ENCODE measurements at places on chromosomes 16 and 17.

- no peak for DNase-seq
Measured at GRCh38 chr16:51952500-51952899, 594.4 kb downstream of the TOX3 start.

- no peak for DNase-seq
Measured at GRCh38 chr17:77146882-77147281, 6.1 kb downstream of the SEC14L1 start.

DNA sequence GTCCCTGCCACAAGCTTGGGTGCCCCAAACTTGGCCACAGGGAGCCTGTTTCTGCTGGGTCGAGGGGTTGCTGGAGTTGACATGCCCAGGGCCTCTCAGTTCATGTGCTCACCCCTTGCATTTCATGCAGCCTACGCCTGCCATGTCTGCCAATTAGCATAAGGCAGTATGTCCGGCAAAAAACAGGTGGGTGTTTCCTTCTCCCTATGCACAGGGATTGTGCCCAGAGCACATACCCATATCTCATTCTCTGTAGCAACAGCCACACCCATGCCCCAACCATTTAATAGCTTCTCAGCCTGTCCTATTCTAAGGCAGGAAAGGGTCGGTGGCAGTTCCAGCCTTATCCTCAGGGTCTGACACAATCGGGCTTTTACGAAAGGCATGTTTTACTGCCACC is 340.4 kb upstream of the ASIC2 start:
- no peak for DNase-seq

GRCh38 chr16:58264961-58265479 is 29.8 kb downstream of the PRSS54 start:
- DNase-seq, result peak; percentile 21

DNA sequence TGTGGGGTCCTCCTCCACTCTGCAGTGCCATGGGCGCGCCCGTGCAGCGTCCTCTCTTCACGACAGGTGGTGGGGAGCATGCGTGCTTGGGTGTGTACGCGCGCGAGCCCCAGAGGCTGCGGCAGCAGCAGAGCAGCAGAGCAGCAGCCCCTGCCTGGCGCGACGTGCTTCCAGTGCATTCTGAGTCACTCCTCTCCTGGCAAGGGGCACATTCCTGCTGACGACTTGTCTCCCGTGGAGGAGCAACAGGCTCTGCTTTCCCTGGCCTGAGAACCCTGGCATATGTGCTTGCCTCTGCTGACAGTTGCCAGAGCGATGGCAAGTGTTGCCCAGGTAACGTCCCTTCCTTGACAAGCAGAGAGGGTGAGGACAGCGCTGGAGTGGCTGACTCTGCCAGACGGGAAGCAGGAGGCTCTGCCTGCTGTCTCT is 133.8 kb upstream of the PLCG2 start:
- no peak for DNase-seq

- DNase-seq, result no peak
Measured at GRCh38 chr16:70252355-70252988, 732 bp upstream of the EXOSC6 start.

GRCh38 chr17:77174928-77175661 is 34.3 kb downstream of the SEC14L1 start:
- DNase-seq, result no peak

DNA sequence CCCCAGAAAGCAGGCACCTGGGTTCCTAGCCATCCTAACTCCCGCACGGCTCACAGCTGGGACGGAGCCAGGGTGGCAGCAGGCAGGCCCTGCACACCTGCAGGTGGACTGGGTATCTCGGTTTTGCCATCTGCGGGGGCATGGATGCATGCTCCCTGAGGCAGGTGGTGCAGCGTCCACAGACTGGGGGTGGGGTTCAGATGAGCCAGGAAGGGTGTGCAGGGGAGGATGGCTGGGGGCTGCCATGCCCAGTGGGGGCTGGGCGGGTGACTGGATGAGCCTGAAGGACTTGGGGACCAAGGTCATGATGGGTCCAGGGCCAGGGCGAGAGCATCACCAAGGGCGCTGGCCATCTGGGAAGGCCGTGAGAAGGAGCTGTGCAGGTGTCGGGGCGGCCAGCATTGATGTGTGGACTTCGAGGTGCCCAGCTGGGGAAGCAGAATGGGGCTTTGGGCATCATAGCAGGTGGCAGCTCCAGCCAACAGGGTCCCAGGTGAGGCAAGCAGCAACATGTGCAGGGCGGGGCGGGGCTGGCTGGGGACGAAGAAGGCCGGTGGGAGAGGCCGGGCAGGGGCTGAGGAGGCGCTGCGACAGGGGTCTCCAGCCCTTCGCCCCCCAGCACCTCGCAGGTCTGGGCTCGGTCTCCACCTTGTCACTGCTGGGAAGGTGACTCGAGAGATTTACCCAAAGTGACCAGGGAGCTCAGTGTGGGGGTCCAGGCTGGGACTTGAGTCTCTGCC is 41.0 kb upstream of the ZNF469 start:
- no peak for DNase-seq
